ENCODE measurements at places on chromosomes 1 and 21.

DNA sequence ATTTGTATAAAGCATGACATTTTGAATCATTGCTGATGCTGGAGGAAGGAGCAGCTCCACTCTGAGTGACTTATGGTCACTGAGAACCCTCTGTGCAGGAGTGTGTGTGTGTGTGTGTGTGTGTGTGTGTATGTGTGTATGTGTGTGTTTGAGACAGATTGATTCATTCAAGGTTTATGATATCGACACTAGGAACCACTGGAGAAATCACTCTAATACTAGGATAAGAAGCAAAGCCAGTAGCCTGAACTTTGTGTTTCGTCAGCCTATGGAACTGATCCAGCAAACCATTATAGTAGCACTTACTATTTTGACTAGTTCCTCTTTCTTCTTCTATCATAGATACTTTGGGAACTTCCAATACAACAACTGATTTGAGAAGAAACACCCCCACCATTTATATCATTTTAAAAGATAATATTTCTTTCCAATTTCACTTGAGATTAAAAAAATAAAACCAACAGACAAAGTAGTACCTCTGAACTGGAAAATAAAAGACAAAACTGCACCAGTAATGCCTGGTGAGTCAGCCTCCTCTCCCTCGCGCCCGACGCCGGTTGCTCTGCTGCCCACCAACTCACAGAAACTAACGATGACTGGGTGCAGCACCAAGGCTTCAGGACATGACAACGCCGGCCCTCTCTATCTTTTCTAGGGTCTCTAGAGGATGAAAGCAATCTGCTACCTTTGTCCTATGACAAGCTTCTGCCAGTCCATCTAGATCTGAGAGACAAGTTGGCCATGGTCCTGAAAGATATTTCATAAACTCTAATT is 20.9 kb downstream of the SLAMF1 start:
- peak; percentile 69 for DNase-seq

- no peak for DNase-seq
These were observed 100.7 kb upstream of the SPATA6 start for GRCh38 chr1:48572646-48573258.

- no peak for DNase-seq
These were observed 7.8 kb downstream of the LMOD1 start for GRCh38 chr1:201938440-201939035.

DNA sequence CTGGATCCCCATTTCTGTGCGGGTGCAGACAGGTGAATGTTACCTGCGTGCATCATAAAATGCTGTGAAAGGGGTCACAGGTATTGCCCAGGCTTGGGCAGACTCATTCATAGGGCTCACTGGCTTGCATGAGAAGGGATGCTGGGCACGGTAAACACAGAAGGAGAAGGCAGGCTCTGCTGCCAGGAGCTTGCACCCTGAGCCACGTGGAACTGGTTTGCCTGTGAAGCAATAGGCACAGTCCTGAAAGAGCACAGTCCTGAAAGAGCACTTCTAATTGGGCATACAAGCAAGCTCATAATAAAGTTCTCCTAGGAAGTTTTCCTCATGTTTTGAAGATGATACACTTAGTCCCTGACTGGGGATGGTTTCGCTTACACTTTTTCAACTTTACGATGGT is 40.9 kb downstream of the GALNT2 start:
- no peak for DNase-seq

GRCh38 chr1:101108111-101108500 is 82.5 kb upstream of the DPH5 start:
- peak; percentile 35 for DNase-seq

DNA sequence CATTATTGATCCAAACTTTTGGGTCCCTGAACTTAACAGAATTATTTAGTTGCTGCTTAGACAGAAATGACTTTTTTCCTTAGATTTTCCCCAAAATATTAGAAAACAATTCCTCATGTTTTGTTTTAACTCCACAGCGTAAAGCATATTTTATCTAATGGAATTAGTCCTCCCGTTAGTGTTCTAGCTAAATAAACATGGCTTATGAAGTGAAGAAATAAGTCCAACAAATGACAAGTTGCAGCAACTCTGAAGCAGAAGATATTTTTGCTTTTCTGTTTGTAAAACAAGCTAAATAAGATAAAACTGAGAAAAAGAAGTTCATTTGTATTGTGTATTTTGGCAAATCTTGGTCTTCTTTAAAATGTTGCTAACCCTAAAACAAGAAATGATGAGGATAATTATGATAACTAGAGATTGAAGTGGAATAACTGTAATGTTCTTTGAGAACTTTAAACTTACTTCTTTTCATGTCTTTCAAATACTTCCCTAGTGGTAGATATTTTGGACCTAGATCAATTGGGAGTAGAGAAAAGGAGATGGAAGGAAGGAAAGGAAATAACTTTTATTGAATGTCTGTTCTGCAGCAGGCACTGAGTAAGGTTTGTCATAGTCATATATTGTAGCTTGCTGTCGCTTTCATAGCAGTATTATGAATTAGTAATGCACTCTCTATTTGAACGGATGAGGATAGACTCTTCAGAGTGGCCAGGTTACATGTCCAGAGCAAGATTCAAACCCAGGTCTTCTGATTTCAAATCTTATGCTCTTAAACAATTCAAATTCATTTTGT is 12.5 kb downstream of the NFIA start:
- no peak for DNase-seq

- no peak for DNase-seq
These were observed 10.0 kb downstream of the SPATA46 start for GRCh38 chr1:162366671-162367070.

DNA sequence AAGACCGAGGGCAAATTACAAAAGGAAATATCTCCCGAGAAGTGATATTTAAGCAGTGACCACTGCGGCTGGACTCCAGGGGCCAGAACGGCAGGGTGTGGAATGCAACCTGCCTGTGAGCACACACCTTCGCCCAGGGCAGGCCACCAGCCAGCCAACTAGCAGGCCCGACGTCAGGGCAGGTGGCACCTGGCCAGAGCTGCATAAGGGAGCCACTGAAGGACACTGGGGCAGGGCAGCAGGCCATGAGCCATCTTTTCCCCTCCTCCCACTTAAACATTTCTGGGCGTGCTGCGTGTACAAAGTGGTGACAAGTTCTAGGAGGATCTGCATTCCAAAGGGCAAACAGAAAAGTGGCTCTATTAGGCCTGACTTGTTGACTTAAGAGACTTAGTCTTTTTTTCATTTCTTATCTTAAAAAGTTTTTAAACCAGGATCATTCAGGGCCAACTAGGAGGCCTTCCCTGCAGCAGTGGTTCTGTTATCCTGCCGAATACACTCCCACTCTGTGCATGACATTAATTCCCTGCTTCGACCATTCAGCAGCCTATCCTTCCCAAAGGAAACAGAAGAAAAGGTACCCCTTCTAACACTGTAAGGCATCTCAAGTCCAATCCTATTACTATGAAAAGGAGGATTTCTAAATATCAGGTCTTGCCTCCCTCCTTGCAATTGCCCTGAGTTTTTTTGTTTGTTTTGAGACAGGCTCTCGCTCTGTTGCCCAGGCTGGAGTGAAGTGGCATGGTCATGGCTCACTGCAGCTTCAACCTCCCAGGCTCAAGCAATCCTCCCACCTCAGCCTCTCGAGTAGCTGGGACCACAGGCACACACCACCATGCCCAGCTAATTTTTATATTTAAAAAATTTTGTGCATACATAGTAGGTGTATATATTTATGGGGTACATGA is 96.3 kb downstream of the BCAR3 start:
- DNase-seq, result no peak

GRCh38 chr1:44784094-44785028 is 3.6 kb downstream of the BEST4 start:
- DNase-seq, result no peak

- DNase-seq, result no peak
These were observed 838.8 kb downstream of the KCNT2 start for GRCh38 chr1:195769461-195769860.

- DNase-seq, result no peak
These were observed 28.0 kb downstream of the COL6A2 start for GRCh38 chr21:46125846-46126301.

GRCh38 chr1:109185357-109185756 is 28.4 kb upstream of the SARS1 start:
- no peak for DNase-seq

- DNase-seq, result no peak
These were observed 78.5 kb downstream of the SIPA1L2 start for GRCh38 chr1:232551386-232551785.

GRCh38 chr1:55997536-55997935 is 581.8 kb downstream of the PLPP3 start:
- DNase-seq, result no peak

- DNase-seq, result no peak
These were observed 8.4 kb downstream of the SLC35E2B start for GRCh38 chr1:1684031-1684681.

- DNase-seq, result no peak
These were observed 44.6 kb upstream of the OLIG2 start for GRCh38 chr21:32981096-32981495.

DNA sequence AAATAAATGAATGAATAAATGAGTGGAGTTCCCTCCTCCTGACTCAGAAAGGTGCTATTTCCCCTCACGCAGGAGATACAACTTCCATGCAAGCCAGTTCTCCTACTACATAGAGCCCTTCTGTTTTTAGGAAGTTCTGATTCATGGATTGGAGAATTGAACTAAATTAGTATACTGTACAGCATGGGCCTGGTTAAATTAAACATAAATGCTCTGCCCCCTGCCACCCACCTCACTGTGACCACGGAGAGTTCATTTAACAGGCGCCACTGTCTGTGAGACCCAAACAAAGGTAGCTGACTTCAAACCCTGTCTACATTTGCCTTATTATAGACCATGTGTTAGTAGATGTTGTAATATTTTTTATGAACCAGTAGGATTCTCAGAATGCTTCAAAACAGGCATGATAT is 9.1 kb upstream of the IRF2BP2 start:
- DNase-seq, result no peak

DNA sequence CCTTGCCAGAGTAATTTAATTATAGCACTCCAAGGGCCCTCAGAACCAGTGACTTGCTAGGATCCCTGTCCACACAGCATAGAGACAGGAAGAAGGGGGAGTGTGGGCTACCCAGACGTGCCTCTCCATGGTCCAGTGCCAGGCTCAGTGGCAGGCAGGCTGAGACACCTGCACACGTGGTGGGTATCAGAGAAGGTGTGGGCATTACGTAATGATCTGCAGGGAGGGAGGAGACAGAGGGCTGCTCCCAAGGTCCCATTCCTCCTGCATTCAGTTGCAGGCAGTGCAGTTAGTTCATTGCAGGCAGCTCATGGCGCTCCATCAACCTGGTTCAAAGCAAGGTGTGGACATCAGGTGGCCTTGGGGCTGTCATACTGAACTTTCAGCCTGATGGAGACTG is 49.9 kb downstream of the C8B start:
- no peak for DNase-seq

DNA sequence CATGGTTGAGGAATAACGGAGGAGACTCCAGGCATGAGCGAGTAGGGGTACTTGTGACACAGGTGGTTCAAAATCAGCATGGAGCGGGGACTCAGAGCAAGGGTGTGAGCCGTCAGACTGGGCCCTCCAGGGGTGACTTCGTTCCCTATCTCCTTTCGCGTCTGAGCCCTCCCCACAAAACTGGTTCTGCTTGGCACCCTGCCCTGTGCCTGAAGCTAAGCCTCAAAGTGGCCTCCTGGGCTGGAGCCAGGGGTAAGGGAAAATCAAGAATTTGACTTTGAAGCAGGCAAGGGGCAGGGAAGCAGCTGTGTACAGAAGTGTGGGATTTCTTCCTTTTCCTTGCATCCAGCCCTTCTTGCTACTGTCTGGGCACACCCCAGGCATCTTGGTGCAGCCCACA is 331.5 kb upstream of the AJAP1 start:
- DNase-seq, result no peak

GRCh38 chr1:11598461-11598860 is 55.8 kb downstream of the FBXO2 start:
- DNase-seq, result no peak

- DNase-seq, result no peak
These were observed 43.2 kb downstream of the ELK4 start for GRCh38 chr1:205588636-205589035.

- DNase-seq, result no peak
These were observed 151.6 kb downstream of the KCTD3 start for GRCh38 chr1:215718575-215719287.

DNA sequence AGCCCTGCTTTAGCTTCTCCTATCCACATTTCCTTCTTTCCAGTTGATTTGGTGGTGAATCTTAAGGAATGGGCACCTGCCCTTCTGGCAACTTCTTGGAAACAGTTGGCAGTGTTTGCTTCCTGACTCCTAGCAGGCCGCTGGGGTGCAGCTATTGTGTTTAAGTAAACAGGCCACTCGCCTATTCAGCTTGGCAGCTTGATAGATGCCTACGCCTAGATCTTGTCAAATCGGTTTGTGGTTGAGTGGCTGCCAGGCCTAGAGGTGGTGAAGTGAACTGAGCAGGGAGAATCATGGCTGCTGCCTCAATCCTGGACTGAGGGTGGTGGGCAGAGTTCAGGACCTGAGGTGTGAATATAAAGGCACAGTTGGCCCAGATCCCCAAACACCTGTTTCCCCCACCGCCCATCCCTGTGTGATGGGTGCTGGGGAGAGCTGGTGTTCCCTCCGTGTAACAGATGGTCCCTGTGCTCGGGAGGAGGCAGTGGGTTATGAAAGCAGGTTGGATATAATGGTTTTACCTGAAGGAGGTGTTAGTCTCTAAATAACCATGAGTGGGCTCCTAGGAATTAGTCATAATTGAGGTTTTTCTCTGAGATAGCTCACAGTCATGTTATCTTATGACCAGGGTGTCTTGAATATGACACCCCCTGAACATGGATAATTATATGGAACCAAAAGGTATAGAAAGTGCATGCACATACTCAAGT is 940 bp upstream of the PLA2G2C start:
- DNase-seq, result peak; percentile 34

DNA sequence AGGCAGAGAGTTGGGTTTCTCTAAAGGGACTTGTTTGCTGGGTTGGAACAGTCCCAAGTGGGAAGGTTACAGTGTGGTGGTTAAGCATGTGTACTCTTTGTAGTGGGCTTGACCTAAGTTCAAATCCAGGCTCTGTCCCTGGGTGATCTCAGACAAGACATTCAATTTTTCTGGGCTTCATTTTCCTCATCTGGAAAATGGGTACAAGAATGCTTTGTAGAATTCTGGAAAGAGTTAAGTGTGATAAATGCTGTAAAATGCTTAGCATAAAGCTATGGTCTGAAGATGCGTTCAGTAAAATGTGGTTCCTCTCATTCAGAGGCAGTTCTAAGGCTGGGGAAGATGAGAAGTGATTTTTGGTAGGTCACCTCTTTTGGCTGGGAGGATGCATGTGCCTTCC is 805 bp downstream of the GRHL3 start:
- no peak for DNase-seq
